ENCODE measurements at places on chromosomes 1 and 21.

DNA sequence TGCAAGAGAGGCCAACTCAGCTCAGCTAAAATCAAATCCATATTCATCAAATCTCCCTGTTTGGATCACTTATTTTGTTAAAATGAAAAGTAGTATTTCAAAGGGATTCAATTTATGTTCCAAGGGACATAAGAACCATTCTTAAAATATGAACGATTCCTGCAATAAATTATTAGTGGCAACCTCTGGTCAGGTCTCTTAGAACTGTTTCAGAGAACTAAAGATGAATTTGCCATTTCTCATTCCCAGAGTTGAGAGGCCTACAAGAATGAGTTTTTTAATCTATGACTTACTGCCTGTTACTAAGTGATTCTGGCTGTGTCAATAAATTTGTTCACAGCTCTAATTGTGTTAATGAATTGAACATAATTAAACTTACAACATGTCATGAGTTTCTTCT is 268.5 kb downstream of the SPATA17 start:
- no peak for DNase-seq

DNA sequence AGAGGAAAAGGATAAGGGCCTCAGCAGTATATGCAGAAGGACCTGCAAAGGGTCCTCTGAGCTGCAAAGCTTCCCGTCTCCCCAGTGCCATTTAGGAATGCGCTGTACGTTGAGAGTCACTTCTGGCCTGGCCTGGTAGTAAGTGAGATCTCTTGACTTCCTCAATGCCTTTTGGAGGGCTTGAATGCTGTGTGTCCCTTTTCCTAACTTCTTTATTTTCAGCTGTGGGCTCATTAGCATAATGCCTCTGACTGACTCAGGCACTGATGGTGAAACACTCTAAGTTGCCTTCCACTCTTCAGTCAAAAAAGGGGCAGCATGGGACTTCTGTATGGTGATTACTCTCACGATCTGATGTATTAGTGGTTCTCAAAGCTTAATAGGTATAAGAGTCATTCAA is 49.9 kb downstream of the XCL1 start:
- DNase-seq: no peak

GRCh38 chr1:168921629-168922028 is 184.9 kb upstream of the ATP1B1 start:
- no peak for DNase-seq

GRCh38 chr1:182587666-182588499 is 1.2 kb downstream of the RNASEL start:
- DNase-seq: no peak

DNA sequence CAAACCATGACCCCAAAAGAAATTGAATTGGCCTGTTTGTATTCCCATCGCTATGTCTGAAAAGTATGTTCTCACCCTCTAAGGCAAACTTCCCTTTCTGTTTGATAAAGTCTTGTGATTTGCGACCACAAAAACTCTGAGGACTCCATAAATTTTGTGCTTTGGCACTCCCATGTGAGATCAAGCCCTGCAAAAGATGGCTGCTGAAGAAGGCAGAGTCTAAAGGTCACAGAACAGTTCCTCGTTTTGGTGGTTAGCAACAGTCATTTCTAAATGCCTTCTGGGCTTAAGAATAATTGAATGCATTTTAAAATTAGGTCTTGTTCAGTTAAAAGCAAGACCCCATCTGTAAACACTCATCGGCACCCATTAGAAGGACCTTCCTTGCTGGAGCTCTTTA is 441.6 kb downstream of the OMA1 start:
- DNase-seq: no peak

DNA sequence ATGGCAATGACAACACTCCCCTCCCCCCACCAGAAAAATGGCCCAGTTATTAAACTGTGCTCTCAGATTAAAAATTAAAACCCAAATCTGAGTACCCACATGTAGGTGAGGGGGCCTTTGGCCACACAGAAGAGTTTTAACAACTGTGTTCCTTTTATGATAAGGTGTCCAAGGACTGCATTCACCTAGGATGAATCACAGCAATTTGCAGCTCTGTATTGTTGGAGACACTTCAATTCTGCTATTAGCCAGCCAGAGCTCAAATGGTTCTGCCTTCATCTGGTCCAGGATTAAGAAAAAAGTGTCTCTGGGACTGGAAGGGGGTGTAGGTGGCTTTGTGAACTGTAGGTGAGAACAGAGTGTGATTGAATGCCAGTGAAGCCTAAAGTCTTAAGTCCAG is 43.3 kb upstream of the DIRAS3 start:
- no peak for DNase-seq

DNA sequence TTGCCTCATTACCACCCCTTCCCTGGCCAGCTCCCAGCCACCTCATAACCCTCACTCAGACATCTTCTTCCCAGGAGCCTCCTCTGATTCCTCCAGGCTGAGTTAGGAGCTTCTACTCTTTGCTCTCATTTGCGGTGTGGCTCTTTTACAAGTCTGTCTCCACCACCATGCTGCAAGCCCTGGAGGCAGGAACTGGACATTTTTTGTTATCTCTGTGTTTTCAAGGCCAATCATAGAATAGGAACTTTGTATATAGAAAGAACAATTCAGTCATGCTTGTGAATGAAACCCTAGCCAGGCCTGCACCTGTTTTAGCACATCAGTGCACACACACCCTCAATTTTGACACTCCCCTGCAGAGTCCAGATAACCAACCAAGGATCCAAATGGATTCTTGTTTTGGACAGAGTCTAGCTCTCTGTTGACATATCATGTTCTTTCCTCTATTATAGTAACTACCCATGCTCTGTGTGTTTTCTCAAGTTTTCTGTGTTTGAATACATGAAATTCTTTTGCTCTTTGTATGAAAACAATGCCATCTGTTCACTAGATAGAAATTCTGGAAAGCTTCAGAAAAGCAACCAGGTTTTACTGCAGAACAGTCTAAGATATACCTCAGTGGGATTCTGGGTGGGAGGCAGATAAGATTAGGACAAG is 60.9 kb upstream of the ZNF648 start:
- no peak for DNase-seq

GRCh38 chr1:47532921-47533792 is 95.3 kb downstream of the FOXD2 start:
- no peak for DNase-seq

All from T-cell (primary cell).